SK-N-SH (cell line): ENCODE measurements at places on chromosomes 6 and 20. TPM values are rescaled to one million over a fixed set of nuclear protein-coding genes. Genes with fewer than 3 reads are reported as not detected.

DNA sequence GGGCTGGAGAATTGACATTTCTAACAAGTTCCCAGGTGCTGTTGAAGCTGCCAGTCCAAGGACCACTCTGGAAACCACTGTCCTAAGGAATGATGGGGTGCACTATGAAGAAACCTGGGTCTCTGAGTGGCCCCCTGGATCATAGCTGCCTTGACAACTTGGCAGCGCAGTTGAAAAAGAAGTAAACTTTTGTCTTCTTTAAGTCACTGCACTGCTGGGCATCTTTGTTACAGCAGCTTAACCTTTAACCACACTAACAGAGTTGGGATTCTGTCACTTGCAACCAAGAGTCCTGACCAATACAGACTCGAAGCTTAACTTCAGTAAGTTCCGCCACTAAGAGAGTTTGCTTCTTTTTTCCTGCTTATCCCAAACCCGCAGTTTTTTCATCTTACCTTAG lies 8.5 kb upstream of the KCNK15 start:
- H3K36me3 ChIP-seq = no peaks in the 10 kb centered on the region
- no peak overlapping the region for H3K27ac ChIP-seq
- no peaks in the 10 kb centered on the region; the same call in 1 of the 2 replicates for H3K4me1 ChIP-seq
- DNase-seq = no peak
- no peak overlapping the region for H3K4me3 ChIP-seq

GRCh38 chr20:58869662-58870227 lies 17.2 kb downstream of the GNAS start:
- H3K27me3 ChIP-seq = no peaks in the 10 kb centered on the region
- no peak overlapping the region for H3K27ac ChIP-seq
- no peaks in the 10 kb centered on the region for H3K4me1 ChIP-seq
- DNase-seq = no peak
- no peaks in the 10 kb centered on the region for H3K36me3 ChIP-seq
- peak overlapping the region; percentile 19; the same call in 1 of the 2 replicates for H3K4me3 ChIP-seq

DNA sequence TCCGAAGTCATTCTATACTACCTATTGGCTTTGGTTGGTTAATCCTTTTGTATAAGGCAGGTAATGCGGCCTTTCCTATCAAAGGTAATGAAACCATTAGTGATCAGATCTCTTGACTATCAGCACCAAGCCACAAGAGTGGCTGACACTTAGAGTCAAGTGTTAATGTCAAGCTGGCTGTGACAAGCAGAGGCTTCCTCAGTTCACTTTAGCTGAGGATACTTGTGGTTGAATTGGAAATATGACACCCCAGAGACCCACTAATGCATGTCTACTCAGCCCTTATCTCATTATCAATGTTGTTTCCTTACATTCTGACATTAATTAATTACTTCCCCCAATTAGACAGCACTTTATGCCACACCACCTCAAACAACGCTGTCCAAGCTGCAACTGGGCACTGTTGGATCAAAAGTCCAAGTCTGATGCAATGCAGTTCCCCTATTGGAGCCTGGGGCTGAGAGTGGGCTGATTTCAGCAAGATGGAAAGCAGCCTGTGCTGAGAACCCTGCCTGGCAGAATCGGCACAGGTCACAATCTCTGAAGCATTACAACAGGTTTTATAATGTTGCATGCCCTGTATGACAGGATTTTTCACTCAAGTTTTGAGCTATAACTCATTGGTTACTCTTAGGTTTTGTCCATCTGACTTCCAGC lies 273.5 kb downstream of the COL12A1 start:
- H3K27ac ChIP-seq = no peak overlapping the region
- H3K4me3 ChIP-seq = no peak overlapping the region
- no peaks in the 10 kb centered on the region for H3K4me1 ChIP-seq

GRCh38 chr20:36975099-36975818 lies 23.8 kb upstream of the SAMHD1 start:
- no peaks in the 10 kb centered on the region for H3K36me3 ChIP-seq
- no peak overlapping the region for H3K27ac ChIP-seq
- H3K27me3 ChIP-seq = no peaks in the 10 kb centered on the region
- no peaks in the 10 kb centered on the region for H3K4me1 ChIP-seq
- H3K4me3 ChIP-seq = no peak overlapping the region

DNA sequence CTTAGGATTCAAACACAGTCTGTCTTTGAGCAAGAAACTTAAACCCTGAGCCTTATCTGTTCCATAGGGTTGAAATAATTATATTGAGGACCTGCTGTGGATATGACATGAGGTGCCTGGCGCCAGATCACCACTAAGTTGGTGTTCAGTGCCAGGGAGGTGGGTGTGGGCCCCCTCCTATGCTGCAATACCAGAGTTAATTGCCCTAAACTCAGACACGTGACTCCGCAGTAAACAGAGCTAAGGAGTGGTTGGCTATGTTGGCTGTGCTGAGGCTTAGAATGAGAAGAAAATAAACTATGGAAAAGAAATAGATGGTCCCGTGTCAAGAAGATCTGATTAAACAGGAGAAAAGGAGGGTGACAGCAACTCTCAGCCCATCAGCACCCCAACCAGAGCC lies 419.4 kb upstream of the JARID2 start:
- no peaks in the 10 kb centered on the region for H3K36me3 ChIP-seq
- no peaks in the 10 kb centered on the region for H3K27me3 ChIP-seq
- no peak overlapping the region for H3K27ac ChIP-seq

- peaks cover 11% of the 10 kb centered on the region; the same call in 1 of the 2 replicates for H3K36me3 ChIP-seq
- DNase-seq = no peak
- H3K4me3 ChIP-seq = no peak overlapping the region
- H3K27me3 ChIP-seq = no peaks in the 10 kb centered on the region
- H3K4me1 ChIP-seq = peaks cover 12% of the 10 kb centered on the region; the same call in 1 of the 2 replicates
- no peak overlapping the region for H3K27ac ChIP-seq
Measured at GRCh38 chr6:166580076-166581050, 6.1 kb downstream of the RAMACL start.

- no peak overlapping the region for H3K4me3 ChIP-seq
- DNase-seq = no peak
- H3K27me3 ChIP-seq = no peaks in the 10 kb centered on the region
- no peak overlapping the region for H3K27ac ChIP-seq
- H3K36me3 ChIP-seq = peaks cover 3% of the 10 kb centered on the region
Measured at GRCh38 chr6:118296129-118296901, 251.8 kb upstream of the PLN start.

DNA sequence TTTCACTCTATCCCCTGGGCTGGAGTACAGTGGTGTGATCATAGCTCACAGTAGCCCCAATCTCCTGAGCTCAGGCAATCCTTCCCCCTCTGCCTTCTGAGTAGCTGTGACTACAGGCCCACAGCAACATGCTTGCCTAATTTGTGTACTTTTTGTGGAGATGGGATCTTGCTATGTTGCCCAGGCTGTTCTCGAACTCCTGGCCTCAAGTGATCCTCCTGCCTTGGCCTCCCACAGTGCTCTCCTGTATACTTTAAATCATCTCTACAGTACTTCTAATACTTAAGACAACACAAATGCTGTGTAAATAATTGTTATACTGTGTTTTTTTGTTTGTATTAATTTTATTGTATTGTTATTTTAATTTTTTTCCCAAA lies 39.7 kb upstream of the FAM50B start:
- H3K27ac ChIP-seq = no peak overlapping the region
- H3K4me1 ChIP-seq = peaks cover 34% of the 10 kb centered on the region
- no peaks in the 10 kb centered on the region for H3K36me3 ChIP-seq
- DNase-seq = no peak
- H3K27me3 ChIP-seq = no peaks in the 10 kb centered on the region

DNA sequence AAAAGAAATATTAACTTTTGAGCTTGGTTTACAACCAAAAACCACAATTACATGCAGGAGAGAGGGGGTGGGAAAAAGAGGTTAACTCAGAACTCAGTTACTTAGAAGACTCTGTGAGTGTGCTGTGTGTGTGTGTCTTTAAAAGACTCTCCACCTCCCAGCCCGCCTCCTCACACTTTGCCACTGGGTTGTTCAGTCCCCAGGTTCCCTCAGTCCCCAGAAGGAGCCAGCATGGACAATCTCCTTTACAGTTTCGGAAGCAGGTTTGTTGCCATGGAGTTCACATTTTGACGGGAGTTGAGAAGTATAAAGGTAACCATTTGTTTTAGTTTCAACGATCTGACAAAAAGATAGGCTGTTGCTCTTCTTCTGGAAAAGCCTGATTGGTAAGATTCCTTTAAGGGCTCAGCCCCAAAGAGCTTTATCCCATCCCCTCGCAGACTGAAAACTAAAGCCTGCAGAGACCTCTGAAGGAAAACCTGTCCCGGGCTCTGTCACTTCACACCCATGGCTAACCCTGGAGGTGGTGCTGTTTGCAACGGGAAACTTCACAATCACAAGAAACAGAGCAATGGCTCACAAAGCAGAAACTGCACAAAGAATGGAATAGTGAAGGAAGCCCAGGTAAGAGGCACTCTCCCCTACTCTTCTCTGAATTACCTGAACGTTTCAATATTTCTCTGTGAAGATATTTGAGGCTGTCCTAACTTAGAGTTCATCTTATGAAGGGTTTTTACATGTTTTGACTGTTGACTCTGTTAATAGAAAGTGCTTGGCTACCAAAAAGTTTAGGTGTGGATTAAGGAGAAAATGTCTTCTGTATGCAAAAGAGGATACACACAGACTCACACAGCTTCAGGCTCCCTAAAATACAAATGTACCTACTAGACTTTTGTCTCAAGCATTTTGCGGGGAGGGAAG lies at the start of gene SPTLC3:
SPTLC3 (plus strand) TSS at position 212 of the 921 bp plus-strand sequence; CDS start at position 508, 296 bp downstream.
- H3K36me3 ChIP-seq = no peaks in the 10 kb centered on the region
- H3K27ac ChIP-seq = no peak within 1 kb of the TSS
- no peak for DNase-seq
- H3K4me3 ChIP-seq = no peak within 1 kb of the TSS
- H3K4me1 ChIP-seq = no peaks in the 10 kb centered on the region

Gene BACH2
- polyA plus RNA-seq = 0.46 and 0.50 TPM in 2 replicates

GRCh38 chr6:142207265-142207877 lies 60.3 kb downstream of the VTA1 start:
- no peak overlapping the region for H3K27ac ChIP-seq
- H3K36me3 ChIP-seq = peaks cover 86% of the 10 kb centered on the region
- H3K27me3 ChIP-seq = no peaks in the 10 kb centered on the region
- DNase-seq = peak; percentile 30
- H3K4me3 ChIP-seq = peak overlapping the region; percentile 49; the same call in 1 of the 2 replicates

Gene RAMACL
- 0.10 and 0.39 TPM in 2 replicates for polyA plus RNA-seq

DNA sequence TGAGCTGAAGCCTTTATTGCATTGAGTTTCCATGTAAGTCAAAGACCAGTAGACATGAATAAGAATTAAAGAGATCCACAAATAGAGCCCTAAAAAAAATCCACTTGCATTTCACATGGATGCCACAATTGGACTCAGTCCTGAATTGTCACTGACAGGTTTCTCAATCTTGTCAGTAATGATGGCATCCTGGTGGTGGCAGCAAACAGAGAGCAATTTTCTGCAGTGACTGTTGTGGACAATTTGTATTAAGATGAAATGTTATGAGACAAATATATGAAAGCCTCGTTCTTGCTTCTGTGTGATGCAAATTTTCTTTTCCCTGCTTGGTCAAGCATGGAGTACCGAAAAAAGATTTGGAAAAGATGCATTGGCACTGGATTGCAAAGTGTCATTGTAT lies 278.9 kb downstream of the SAMD5 start:
- no peaks in the 10 kb centered on the region for H3K36me3 ChIP-seq
- DNase-seq = no peak
- no peaks in the 10 kb centered on the region for H3K27me3 ChIP-seq

GRCh38 chr6:159615918-159616317 lies 77.1 kb downstream of the SOD2 start:
- H3K4me3 ChIP-seq = no peak overlapping the region
- H3K4me1 ChIP-seq = no peaks in the 10 kb centered on the region
- H3K27me3 ChIP-seq = no peaks in the 10 kb centered on the region
- no peak for DNase-seq
- H3K27ac ChIP-seq = no peak overlapping the region

DNA sequence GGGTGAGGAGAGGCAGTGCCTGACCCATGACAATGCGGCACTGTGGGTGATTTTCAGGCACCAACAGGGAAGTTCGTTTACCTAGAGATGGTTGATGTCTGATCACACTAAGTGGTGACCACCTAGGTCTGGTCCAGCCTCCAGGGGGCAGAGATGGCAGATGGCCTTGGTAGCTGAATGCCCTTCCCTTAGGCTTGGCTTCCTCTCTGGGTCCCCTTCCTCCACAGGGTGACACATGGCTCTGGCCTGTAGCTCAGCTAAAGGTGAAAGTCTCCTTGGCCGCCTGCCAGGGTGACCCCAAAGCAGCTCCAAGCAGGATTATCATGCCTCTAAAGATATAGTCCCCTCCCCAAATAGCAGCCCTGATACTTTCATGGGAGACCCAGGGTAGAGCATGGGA lies 6.4 kb downstream of the GDAP1L1 start:
- no peaks in the 10 kb centered on the region for H3K4me1 ChIP-seq
- no peak overlapping the region for H3K27ac ChIP-seq
- peak; percentile 55 for DNase-seq
- H3K27me3 ChIP-seq = no peaks in the 10 kb centered on the region
- no peak overlapping the region for H3K4me3 ChIP-seq
- H3K36me3 ChIP-seq = no peaks in the 10 kb centered on the region

Gene SIRPB2
- not detected in 2 replicates for polyA plus RNA-seq

Gene TMEM14A
- polyA plus RNA-seq = 42.4 and 48.7 TPM in 2 replicates

Gene MOG
- polyA plus RNA-seq = not detected in 2 replicates

DNA sequence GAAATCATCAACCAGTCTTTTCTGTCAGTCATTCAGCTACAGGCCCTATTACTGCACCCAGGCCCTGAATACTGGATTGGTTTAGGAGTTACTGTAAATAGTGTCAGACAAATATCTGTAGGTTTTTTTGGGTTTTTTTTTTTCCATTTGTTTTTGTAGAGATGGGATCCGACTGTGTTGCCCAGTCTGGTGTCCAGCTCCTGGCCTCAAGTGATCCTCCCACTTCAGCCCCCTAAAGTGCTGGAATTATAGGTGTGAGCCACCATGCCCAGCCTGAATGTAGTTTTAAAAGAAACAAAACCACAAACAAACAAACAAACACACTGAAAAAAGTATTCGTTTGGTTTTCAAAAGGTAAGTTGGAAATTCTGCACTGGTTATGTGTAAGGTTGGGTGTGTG lies 39.6 kb downstream of the DZANK1 start:
- H3K36me3 ChIP-seq = peaks cover 11% of the 10 kb centered on the region
- no peak overlapping the region for H3K4me3 ChIP-seq
- H3K4me1 ChIP-seq = no peaks in the 10 kb centered on the region
- DNase-seq = no peak
- no peak overlapping the region for H3K27ac ChIP-seq
- no peaks in the 10 kb centered on the region for H3K27me3 ChIP-seq
